ENCODE measurements at places on chromosomes 6 and 20. TPM values are rescaled to one million over a fixed set of nuclear protein-coding genes. Genes with fewer than 3 reads are reported as not detected.

DNA sequence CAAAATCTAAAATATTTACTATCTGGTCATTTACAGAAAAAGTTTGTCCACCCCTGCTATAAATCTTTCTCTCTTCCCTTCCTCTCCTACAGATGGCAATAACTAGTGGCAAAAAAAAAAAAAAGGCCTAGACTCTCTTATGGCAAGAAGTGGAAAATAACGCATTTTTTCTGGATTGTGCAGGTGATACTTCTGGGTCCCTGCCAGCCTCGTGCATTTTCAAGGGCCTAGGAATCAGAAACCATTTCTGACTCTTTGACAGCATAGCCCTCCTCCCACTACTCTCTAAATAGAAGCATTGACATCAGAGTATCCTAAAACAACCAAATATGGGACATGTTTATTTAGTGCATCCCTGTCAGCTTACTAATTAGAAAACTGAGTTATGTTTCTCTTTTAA lies 251.0 kb downstream of the KHDC1L start:
- no peak for DNase-seq

DNA sequence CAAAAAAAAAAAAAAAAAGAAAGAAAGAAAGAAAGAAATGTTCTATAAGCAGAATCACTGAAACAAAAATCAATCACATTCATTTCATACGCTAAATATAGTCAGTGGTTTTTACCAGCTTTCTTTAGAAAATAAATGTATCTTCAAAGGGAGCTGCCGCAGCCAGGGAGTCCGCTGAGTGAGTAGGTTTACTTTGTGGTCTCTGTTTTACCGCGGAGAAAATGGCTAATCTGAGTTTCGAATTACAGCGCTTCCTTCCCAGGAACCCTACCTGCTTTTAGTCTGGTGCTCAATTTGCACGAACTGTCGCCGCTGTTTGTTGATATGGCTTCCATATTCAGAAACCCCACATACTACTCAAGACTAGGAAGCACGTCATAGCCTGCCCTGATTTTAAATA lies 102.4 kb downstream of the TFAP2A start:
- DNase-seq = no peak

CDH26 gene
- total RNA-seq = 0.15 TPM

LY6G5C gene
- total RNA-seq = 2.5 TPM

GRCh38 chr6:79630883-79631692 lies at the start of gene SH3BGRL2:
Gene SH3BGRL2 (plus strand): TSS chr6:79631329. CDS start chr6:79631462, 133 bp downstream.
- peak; percentile 80 for DNase-seq

LKAAEAR1 gene
- not detected for total RNA-seq

- no peak for DNase-seq
These were observed 7.4 kb downstream of the ACSS2 start for GRCh38 chr20:34883809-34884208.

DNA sequence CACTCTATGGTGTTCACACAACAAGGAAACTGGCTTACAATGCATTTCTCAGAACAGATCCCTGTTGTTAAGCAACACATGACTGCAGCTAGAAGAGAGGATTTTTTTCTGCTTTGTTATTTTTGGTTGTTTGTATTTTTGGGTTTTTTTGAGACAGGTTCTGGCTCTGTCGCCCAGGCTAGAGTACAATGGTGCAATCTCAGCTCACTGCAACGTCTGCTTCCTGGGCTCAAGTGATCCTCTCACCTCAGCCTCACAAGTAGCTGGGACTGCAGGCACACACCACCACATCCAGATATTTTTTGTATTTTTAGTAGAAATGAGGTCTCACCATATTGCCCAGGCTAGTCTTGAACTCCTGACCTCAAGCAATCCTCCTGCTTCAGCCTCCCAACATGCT lies 12.7 kb downstream of the CD24 start:
- no peak for DNase-seq

DNA sequence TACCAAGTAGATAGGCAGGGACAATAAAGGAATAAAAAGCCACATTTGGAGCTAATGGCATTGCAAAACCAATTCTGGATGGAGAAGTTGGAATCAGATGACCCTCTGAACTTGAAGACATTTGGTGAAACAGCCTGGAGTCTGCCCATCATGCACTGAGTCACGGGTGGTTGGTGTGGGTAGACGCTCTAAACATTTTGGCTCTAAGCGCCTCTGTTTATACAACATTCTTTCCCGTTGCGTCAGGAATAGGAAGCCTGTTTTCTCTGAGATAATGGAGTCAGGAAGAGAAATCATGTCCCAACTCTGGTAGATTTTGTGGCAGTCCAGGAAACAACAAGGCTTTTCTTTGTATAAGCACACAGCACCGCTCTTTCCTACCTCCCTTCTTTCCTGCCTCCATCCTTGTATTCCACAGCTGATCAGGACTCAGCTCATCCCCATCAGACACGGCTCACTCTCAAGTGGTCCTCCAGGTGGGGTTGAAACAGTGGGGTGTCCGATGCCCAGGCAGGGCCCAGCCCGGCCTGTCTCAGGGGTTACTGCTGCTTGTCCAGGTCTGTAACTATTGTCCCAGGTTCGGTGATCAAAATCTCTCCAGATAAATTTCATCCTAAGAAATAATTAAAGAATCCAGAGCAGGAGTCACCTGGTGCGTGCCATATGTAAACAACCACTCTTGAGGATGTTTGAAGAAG lies 12.1 kb upstream of the RAMACL start:
- peak; percentile 91 for DNase-seq

GRCh38 chr20:50593005-50593335 lies 82.8 kb downstream of the PTPN1 start:
- DNase-seq = no peak

- peak; percentile 52 for DNase-seq
These were observed 972.7 kb downstream of the PRIM2 start for GRCh38 chr6:58290177-58290576.

DNA sequence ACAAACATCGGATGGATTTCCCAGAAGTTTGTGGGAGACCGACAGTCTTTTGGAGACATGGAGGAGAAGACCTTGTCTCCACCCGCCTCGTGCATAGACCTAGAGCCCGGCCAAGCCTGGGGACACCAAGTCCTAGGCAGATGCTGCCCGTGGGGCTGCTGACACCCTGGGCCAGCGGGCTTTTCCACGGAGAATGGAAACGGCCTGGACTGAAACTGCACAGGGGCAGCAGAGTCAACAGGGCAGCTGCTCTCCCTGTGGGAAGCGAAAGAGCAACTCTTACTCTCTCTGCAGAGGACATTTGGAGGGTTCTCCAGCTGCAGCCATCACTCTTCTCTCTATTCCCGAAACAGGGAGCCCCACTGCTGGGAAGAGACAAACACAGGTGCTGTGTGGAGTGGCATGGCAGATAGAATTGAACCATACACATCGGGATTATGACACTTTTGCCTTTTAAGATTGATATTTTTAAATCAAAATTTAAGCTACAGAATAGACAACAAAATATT lies 401.2 kb downstream of the THBS2 start:
- peak; percentile 13 for DNase-seq

- no peak for DNase-seq
These were observed 230.5 kb upstream of the KHDRBS2 start for GRCh38 chr6:62516291-62517141.

- no peak for DNase-seq
These were observed 10.7 kb upstream of the SLC17A4 start for GRCh38 chr6:25743868-25744267.

PRKN gene
- total RNA-seq = not detected

SSTR4 gene
- not detected for total RNA-seq

- no peak for DNase-seq
These were observed 163.0 kb upstream of the CST7 start for GRCh38 chr20:24786111-24786495.

DNA sequence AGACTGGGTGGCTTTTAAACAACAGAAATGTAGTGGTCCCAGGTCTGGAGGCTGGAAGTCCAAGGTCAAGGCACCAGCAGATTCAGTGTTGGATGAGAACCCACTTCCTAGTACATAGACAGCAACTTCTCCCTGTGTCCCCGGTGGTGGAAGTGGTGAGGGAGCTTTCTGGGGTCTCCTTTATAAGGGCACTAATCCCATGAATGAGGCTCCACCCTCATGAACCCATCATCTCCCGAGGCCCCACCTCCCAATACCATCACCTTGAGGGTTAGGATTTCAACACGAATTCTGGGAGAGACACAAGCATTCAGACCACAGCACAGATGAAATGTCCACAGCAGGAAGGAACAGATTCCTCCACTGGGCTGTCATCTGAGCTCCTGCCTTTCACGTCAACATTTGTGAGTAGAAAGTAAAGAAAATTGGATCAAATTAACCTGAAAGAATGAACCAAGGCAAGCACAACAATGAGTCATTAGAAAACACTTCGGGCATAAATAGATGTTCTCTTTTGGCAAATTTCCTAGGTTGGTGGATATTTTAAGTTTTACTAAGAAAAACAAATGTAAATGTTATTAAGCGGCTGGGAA lies 130.7 kb downstream of the RNASET2 start:
- DNase-seq = peak; percentile 61

DNA sequence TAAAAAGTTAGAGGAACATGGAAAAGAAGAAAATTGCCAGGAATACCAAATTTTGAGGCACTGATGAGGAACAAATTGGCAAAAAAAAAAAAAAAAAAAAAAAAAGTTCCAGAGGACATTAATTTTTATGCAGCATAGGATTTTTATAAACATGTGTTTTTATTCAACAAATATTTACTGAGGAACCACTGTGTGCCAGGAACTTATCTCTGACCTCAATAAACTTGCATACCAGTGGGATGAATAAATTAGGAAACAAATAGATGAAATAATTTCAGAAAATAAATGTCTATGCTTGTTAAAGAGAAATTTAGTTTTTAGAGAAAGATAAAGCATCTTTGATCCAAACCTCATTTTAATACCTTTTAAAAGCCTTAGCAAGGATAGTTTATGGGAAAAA lies 175.1 kb downstream of the PDE10A start:
- DNase-seq = no peak

- no peak for DNase-seq
These were observed 548.2 kb downstream of the QKI start for GRCh38 chr6:163962627-163963117.

ENPP4 gene
- total RNA-seq = 3.1 TPM

OR2H1 gene
- total RNA-seq = not detected

DNA sequence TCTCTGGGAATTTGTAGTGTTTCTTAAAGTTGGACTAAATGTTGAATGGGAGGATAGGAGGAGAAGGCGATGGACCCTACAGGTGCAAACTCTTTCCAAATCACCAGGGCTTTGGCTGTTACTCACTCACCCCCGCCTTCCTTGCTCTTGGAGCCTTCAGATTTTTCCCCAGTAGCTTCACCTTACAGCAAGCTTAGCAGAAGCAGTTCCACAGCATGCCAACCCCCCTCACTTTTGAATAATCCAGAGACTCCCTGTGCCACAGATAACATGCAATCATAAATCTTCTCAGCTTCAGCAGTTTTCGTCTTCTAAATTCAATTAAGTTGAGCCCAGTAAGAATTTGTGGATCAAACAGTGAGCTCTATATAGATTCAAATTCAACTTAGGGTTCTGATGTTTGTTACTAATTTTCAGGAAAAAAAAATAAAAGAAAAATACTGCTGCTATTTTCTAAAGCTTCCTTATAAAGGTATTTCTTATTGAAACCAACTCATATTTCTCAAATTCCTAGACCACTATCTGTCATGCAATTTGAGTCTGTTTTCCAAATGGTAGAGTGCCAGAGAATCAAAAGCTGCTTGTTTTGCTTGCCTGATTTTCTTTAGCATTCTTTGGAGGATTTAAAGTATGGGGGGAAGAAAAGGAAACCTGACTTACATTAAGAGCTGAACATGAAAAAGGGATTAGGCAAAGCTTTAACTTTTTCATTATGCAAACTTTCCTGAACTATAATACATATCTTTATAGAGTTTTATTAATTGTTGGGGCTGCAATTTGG lies 166.4 kb downstream of the EYA4 start:
- no peak for DNase-seq

KHDC1L gene
- not detected for total RNA-seq

DNA sequence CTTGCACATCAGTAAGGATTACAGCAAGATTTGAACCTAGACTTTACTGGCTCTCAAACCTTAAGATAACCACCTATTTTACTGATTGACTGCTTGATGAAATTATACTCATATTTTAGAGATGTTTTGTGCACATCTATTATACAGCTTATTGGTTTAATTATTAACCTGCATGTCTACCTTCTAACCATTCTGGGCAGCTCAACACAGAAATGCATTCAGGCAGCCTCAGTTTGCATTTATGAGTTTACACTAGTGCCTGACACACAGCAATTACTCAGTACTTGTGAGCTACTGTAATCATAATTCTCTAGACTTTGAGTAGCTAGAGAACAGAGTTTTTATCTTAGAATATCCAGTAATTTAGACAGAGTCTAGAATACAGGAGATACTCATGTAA lies 273.9 kb upstream of the THEMIS start:
- DNase-seq = no peak

DNA sequence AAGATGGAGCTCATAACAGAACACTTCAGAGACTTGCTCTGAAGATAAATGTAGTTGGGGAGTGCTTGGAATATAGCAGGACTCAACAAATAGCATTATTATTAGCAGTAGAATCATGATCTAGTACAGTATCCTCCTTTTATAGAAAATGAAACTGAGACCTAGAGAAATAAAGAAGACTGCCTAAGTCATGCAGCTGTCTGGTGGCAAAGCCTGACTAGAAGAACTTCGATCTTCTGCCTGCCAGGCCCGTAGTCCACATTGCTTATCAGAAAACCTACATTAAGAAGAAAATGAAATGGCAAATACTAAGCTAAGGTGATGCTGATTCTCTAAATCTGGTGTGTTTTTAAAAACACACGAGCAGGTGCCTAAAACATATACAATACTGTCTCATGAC lies 46.4 kb upstream of the DST start:
- no peak for DNase-seq

GRCh38 chr6:138645976-138646640 lies 127.5 kb upstream of the CCDC28A start:
- no peak for DNase-seq
